ENCODE measurements at places on chromosomes 16 and 17.

GRCh38 chr17:38326996-38327792, 16.6 kb downstream of the GPR179 start:
- no peak for DNase-seq

DNA sequence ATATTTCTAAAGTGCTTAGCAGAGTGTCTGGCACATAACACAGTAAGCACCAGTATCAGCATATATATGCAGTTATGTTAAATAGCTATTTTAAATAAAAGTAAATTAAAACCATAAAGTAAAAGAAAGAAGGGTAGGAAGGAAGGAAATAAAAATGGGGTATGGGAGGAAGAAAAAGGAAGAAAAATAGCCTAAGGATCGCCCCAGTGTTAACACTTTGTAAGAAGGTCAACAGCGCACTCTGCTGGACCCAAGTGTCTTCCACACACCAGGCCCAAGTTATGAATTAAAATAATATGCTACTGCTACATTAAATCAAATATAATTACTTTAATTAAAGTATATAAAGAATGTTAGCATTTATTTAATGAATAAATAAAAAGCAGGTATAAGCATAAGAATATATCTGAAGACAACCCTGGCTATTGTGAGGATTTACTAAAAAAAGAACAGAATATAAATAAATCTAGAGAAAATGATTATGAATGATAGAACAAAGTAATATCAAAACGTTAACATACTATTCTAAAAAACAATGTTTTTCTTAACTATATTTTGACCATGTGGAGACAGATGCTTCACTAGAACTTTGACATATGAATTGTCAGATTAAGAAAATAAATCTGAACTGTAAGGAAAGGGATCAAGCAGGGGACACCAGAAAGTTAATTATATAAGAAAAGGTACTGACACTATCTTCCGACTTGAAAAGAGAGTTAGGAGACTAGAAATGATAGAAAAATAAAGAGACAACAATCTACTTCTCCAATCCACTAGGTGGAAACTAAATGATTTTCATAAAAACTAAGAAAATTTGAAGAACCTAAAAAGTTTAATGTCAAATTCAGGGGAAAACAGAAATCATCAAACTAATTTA, 25.9 kb downstream of the BRIP1 start:
- DNase-seq = peak; percentile 45

- no peak for DNase-seq
These were observed 27.7 kb downstream of the PCTP start for GRCh38 chr17:55778389-55779118.

GRCh38 chr16:9816644-9817043, 365.6 kb downstream of the GRIN2A start:
- DNase-seq = no peak
